ENCODE measurements at places on chromosomes 5 and 9.

DNA sequence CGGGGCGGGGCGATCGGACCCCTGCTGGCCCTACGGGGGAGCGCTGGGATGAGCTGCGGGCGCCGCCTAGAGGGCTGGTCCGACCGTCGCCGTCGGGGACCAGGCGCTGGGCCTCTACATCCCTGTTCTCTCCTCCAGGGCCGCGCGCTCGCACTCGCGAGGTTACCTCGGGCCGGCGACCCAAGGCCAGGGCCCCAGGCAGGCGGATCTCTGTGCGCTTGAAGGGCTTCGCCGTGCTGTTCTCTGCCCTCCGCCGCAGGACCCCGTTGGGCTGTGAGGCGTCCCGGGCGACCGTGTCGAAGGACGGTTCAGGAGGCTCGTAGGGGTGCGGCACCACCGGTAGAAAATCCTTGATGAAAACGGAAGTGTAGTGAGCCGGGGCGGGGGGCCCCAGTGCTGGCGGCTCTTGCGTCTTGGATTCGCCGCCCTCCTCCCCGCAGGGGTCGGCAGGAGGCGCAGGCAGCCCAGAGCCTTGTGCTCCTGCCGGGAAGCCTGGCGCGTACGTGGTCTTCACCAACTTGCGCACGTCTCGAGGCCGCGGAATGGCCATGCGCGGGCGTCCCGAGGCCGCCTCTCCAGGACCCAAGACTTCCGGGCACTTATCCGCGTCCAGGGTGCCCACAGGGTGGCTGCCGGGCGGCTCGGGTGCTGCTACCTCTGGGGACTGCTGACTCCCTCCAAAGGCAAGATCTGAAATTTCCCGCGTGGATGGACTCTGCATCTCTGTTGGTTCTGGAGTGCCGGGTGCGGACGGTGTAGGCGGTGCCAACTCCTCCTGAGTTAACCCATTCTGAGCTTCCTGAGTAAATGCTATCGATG lies 2.0 kb downstream of the PROB1 start:
- peak; percentile 56 for DNase-seq

- no peak for DNase-seq
These were observed 1402.4 kb upstream of the NUDT12 start for GRCh38 chr5:104965006-104965405.

DNA sequence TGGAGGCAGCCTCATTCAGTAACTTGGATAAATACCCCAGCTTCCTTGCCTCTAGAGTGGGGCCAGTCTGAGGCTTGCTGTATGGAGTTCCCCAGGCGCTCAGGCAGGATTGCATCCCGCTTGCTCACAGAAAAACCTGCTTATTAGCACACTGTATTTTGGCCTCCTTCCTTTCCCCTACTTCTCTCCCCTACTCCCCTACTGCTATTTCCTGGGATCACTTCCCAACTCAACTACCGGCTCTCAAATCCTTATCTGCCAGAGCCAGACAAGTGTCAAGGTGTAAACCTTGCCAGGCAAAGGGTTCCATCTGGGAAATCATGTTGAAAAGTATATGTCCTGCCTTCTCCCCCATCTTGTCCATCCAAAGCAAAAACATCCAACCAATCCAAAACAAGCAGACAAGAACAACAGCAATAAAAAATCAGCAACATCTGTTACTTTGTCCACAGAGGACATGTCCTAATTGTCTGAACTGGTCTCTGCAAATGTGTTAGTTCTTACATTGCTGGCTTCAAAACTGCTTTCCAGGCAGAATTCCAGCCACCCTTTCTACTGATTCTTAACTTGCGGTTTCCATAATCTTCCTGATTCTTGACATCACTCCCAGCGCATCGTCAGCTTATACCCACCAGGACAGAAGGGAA lies 164.1 kb upstream of the SEMA6A start:
- no peak for DNase-seq

DNA sequence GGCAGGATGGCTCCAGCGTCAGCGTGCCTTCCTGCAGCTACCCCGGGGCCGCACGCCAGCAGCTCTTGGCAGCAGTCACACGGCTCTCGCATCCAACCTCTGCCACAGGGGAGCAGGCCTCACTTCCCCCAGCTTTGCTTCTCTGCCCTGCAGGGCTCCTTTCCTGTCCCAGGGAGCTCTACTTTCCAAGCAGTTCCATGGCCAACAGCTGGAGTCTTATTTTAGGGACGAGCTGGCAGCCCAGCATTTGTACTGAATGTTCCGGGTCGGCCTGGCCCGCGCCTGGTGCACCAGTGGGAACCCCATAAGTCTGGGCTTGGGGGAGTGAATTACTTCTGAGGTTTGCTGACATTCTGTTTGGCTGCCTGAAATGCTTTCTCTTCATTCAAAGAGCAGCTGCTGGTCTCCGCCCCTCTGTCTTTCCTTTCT lies 34.6 kb downstream of the GADD45G start:
- DNase-seq, result no peak

- DNase-seq, result peak; percentile 79
These were observed 54.1 kb downstream of the DUSP1 start for GRCh38 chr5:172716796-172717313.

GRCh38 chr5:81247441-81247972 lies 14.4 kb downstream of the CKMT2 start:
- DNase-seq, result no peak

GRCh38 chr5:167530548-167530947 lies 760.9 kb upstream of the WWC1 start:
- no peak for DNase-seq

DNA sequence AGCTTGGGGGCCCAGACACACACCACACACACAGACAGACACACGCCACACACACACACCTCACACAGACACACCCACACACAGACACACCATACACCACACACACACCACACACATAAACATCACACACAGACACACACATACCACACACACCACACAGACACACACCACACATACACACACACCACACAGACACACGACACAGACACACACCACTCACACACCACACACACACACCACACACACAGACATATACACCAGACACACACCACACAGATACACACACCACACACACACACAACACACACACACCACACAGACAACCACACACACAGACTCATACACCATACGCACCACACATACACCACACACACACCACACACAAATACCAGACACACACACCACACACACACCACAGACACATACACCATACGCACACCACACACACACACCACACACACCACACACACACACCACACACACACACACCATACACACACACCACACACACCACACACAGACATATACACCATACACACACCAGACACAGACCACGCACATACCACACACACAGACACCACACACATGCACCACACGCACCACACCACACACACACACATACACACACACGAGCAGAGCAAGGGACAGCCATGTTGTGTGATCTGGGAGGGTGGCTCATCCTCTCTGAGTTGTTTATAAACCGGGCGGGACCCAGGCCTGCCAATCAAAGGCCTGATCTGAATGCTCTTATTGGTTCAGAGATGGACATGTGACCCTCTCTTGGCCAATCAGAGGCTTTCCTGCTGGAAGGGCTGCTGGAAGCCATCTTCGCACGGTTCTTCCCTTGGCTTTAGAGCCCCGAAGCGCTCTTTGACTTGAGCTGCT lies 148.3 kb downstream of the GAPVD1 start:
- DNase-seq, result peak; percentile 62

DNA sequence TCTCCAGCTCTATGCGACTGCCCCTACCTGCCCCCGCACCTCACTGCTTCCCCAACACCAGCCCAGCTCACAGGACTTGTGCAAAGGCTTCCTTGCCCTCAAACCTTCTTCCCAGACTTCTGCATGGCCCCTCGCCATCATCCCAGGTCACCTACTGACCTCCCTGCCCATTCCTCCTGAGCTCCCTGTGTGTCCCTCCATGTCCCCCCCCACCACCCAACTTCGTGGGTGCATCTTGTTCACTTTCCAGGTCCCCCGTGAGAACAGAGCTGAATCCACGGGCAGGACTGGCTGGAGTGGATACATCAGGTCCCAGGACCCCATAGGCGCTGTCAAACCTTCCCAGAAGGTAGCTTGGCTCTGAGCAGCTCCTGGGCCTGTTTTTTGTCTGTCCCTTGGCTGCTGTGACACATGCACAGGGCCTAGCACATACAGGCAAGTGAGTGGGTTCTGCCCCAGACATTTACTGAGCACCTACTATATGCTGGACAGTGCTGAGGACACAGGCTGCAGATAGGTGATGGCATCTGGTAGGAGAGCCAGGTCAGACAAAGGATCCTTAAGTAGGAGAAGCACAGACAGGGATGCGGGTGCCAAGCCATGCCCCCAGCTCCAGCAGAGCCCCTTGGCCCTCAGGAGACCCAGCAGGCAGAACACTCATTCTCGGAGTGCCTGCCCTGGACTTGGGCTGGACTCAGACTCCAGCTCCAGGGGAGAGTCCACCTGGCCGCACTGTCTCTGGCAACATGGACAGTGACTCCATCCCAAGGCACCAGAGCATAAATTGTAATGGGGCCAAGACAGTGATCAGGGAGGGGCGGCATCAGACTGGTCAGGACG lies 15.0 kb downstream of the NINJ1 start:
- no peak for DNase-seq

DNA sequence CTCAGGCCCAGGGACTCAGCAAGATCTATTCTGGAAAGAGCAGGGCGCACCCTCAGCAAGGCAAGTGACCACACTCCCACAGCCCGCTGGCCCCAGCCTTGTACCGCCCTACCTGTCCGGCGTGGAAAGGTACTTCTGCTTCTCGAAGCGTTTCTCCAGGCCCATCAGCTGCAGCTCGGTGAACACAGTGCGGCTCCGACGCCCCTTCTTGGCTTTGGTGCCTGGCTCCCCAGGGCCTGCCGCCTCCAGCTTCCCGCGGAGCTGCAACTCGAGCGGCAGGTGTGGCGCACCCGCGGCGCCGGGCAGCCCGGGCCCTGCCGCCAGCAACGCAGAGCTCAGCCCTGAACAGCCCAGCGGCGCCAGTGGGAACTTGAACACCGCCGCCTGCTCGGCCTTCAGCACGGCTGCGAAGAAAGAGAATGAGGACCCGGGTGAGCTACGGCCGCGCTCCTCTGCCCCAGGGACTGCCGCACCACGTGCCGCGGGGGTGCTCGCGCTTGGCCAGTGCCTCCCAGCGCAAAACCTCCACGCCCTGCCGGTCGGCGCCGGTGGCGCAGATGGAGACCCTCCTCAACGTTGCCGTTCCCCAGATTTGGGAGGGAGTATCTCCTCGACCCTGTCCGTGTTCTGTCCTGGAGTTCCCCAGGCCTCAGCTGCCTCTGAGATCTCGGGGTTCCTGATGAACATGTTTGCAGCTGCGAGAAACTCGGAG lies 2.2 kb downstream of the BARX1 start:
- DNase-seq, result no peak

DNA sequence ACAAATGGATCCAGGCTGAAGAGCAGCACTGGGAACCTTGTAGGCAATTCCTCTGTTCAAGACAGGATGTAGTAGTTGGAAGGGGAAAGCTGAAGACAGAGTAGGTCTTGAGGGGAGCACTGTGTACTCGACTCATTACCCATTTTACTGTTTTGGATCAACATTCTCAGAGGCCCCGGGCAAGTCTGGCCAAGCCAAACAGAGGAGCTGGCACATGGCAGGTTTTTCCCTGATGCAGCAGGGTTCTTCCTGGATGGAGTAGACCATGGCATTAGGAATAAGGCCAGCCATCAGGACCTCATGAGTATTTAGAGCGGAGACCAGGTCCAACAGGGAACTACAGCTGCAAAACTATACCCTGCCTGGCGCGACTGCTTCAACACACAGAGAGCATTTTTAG lies 4.4 kb downstream of the SVEP1 start:
- no peak for DNase-seq

- peak; percentile 56 for DNase-seq
These were observed 63.9 kb downstream of the MEGF9 start for GRCh38 chr9:120650352-120650751.

- no peak for DNase-seq
These were observed 43.1 kb downstream of the PDE6A start for GRCh38 chr5:149901511-149901910.

DNA sequence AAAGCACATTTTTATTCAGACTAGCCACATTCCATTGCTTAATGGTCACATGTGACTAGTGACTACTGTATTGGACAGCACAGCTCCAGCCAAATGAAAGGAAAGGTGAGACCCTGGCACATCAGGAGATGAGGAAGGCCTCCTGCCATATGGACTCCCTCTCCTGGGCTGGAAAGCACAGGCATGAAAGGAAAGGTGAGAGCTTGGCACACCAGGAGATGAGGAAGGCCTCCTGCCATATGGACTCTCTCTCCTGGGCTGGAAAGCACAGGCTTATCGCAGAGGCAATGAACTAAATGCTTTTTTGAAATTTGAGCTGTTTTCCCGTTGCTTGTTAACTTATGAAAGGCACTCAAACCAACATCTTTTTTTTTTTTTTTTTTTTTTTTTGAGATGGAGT lies 144.8 kb upstream of the SLC12A2 start:
- DNase-seq, result no peak
